ENCODE measurements at places on chromosomes 13 and 19.
A peak's percentile ranks its signal among the peaks of the same experiment; 100 is the strongest.

DNA sequence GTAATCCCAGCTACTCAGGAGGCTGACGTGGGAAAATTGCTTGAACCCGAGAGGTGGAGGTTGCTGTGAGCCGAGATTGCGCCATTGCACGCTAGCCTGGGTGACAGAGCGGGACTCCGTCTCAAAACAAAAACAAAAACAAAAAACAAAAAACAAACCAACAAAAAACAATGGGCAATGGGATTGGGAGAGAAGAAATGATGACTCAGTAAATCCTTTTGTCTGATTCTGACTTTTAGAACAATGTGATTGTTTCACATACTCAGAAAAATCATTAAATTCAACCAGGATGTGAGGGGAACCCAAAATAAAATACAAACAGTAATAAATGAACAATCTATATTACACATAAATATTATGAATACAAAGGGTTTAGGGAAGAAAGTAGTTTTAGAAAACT, 5.1 kb downstream of the ZNF565 start:
- no peak for DNase-seq

- no peak for DNase-seq
Measured at GRCh38 chr13:101655435-101655834, 203.0 kb downstream of the ITGBL1 start.

DNA sequence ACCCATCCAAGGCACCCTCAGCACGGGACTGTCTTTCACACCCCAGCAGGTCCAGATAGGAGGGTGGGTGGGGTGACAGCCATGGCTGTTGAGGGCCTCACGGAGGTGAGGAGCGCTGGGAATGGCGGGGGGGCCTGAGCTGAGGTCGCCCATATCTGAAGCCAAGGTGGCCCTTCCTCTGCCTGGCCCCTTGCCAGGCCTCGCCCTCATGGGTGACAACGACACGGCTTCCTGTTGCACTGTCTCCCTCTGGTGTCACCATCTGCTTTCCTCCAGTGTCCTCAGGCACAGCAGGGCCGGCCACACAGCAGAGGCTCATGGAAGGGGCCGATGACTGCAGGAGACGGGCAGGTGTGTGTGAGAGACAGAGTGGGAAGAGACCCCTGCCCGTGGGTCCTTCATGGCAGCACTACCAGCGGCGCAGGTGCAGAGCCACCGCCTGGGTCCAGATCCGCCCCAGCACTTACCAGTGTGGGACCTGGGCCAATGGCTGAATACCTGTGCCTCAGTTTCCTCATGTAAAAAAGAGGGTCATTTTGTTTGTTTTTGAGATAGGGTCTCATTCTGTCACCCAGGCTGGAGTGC, 8.1 kb upstream of the NKPD1 start:
- no peak for DNase-seq

DNA sequence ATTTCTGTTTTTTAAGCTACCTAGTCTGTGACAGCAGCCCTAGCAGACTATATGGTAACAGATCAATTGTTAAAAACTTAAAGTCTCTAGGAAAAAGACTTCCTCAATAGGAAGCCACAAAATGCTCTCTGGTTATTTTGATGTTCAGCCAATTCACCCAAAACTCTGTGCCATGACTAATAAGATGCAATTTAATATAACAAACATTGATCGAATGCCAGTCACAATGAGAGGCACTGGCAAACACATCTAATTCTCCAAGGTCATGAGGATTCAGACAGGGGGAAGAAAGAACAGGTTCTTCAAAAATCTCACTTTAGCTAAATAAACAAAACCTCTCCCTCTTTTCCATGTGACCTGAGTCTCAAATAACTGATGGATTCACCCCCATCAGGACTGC, 107.5 kb downstream of the SUCLA2 start:
- no peak for DNase-seq

DNA sequence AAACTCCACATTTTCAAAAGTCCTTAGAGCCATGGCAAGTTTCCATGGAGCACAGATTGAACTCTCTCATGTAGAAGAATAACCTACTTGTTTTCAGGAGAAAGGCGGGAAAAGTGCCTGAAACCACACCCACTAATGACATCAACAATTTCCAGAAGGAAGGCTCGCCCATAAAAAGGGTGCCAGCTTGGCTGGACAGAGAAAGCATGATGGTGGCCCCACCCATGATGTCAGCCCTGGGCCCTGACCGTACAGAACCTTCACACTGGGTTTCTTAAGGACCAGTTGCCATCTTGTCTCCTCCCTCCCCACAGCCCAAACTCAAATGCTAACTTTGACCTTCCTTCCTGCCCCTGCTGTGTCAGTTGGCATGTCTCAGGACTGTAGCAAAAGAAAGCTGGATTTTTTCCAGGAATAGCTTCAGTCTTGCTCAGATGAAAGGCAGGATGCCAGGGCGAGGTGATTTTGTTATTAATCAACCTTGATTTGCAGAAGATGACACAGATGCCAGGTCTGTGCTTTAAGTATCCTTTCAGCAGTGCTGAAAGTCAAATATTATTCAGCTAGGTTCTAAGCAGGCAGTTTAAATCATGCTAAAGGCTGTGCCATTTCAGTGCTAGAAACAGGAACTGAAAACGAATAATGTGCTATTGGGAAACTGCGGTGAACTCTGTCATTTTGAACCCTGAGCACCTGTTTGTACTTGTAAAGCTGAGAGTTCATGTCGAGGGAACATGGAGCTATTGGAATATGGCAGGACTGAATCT, 89.5 kb upstream of the RFC3 start:
- DNase-seq = no peak

- DNase-seq = no peak
Measured at GRCh38 chr19:15379999-15380647, 536 bp upstream of the AKAP8 start.

GRCh38 chr13:73274147-73274546, 215.3 kb downstream of the KLF5 start:
- no peak for DNase-seq

DNA sequence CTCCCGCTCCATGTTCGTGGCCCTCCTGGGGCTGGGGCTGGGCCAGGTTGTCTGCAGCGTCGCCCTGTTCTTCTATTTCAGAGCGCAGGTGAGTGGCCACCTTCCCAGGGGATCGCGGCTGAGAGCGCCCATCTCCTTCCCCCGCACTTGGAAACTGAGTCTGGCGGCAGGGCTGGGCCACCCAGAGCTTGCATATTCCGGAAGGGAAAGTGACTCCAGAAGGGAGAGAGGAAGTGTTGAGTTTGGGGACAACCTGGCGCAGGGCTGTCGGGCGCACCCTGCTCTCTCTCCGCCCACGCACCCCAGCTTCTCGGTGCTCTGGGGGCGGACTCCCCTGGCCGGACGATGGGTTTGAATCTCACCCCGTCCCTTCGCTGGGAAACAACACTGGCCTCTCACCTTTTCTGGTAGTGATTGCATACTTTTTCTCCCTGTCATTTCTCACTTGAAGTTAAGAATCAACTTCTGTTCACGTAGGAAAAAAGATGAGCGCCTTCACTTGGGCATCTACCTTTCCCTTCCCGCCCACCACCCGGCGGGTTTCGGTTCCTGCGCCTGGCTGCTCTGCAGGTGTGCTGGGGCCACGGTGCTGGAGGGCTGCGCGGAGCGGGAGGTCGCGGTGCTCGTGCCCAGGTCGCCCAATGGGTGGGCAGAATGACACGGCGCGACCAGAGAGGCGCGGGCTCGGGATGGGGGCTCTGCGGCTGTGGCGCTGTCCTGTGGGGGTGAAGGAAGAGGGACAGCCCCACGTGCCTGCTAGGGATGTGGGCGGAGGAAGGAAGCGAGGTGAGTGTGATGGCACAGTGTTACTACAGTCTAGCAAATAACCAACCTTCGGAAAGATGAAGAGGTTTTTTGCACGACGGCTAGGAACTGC, 721 bp downstream of the TNFSF11 start:
- no peak for DNase-seq

DNA sequence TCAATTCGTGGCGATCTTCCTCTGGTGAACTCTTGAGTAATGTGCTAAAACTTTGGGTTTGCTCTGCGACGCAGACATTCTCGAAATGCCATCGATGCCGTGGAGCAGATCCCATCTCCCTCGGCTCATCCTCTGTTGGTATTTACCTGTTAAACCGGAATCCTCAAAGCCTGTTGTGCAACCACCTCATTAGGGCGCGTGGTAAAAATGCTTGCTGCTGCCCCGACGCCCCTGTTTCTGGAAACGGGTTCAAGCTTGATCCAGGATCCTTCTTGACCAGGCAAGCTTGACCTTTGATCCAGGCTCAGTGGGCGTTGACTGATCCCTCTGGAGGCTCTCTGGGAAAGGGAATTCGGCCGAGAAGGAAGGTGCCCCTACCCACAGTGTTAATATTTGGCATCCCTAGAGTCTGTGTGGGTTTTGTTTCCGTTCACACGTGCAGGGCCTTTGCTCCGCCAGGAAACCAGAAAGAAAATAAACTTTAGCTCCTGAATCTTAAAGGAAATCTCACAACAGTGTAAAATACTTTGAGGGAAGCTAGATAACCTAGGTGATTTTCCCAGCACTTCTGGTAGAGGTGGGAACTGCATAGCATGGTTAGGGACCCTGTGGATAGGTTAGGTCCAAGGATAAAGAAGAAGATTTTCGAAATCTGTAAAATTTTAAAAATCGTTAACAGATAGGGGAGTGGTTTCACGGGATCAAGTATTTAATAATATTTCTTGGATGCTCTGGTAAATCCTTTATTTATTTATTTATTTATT, 1.1 kb downstream of the LSM14A start:
- DNase-seq = peak; percentile 49

GRCh38 chr19:3619631-3620012, 7.0 kb downstream of the CACTIN start:
- no peak for DNase-seq

- DNase-seq = no peak
Measured at GRCh38 chr19:50221087-50221486, 17.7 kb downstream of the MYH14 start.

GRCh38 chr19:18939922-18940768, 872 bp downstream of the HOMER3 start:
- DNase-seq = no peak

DNA sequence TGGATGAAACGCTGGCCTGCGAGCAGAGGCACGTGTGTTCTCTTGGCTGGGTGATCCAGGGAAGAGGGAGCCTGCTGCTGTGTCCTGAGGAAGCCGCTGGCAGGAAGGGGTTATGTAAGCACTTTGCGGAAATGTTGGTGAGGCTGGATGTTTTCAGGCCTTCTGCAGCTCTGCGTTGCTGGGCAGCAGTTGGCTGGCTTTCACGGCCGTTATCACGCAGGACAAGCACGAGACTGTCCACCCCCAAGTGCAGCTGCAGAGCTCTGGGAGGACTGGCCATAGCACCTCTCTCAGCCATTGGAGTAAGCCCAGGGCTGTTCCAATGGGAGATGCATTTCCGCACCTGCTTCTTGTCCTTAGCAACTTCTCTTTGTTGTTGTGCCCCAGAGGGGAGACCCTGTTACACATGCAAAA, 146.9 kb upstream of the SOX21 start:
- no peak for DNase-seq

DNA sequence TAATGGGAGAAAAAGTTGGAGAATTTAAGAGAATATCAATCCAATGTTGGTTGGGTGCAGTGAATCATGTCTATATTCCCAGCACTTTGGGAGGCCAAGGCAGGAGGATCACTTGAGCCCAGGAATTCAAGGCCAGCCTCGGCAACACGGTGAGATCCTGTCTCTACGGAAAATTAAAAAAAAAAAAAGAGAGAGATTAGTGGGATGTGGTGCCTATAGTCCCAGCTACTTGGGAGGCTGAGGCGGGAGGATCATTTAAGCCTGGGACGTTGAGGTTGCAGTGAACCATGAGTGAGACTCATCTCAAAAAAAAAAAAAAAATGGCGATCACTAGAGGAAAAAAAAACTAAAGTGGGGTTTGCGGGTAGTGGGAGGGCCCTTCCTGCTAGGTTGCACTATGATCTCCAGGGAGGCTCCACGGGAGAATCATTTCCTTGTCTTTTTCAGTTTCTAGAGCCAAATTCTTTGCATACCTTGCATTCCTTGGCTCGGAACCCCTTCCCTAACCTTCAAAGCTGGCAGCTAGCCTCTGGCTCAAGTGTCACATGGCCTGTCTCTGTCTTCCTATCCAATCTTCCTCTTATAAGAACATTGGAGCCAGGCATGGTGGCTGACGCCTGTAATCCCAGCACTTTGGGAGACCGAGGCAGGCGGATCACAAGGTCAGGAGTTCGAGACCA, 5.8 kb upstream of the ERCC2 start:
- DNase-seq = no peak

DNA sequence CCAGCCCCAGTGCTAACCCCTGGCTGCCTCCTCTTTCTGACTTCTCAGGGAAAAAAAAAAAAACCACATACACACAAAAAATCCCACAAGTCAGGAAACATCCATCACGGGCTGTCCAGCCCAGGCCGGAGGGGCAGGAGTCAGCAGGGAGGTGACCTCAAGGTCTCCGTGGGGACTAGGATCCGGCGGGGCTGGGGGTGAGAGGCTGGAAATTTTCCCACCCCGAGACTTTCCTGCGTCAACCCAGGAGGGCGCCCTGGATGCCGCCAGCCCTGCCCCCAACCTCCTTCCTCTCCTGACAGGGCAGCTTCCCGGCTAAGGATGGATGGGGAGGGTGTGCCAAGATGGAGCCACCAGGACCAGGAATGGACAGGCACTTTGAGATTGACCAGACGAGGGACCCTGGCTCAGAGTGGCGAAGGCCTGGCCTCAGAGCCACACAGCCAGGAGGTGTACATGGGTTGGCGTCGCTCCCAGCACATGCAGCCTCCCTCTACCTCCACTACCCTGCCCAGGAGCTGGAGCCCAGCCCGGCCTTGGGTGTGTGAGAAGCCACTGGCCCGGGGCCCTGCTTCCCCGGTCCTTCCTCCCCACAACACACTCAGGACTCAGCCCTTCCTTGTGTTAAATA, 33.3 kb downstream of the BLOC1S3 start:
- DNase-seq = no peak

DNA sequence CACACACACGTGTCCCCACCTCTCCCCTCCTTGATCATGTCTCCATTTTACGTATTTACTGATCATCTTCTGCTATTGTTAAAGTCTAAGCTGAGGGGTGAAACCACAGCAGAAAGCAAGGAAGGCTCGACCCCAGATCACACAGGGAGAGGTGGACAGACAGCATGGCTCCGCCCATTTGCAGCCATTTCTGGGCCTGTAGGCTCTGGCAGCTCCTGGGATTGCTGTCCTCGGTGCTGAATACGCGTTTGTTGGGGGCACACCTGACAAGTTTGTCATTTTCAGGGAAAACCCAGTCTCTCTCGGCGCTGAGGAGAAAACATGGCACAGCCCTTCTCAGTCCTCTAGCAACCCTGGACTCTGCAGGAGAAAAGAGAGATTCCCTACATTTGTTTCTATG, 8.0 kb downstream of the TMEM86B start:
- DNase-seq = no peak

DNA sequence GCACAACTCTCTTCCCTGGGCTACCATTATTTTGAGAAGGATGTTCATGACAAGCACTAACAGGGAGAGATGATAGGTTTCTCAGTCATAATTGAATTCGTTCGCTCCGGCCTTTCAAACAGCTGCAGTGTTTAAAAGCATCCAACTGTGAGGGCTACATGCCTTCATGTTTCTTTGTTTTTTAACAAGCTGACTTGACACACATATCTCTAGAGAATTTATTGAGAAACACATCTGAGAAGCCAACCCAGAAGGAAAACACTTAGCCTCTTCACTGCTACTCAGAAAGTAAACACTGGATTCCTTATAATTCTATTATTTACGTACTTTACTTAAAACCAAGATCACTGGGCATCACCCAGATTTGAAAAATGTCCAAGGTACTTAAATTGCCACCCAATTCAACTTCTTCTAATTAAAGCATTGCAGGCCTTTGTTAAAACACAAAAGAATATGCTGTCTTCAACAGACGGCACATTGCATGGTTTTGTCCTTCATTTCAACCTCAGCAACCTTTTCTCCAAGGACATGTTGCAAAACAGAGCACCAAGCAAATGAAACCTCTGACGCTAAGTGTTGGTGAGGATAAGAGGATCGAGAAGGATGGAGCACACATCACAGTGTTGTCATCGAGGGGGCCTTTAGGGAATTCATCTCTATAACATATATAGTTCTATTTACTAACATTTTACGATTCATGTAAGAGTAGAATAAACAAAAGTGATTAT, 75.8 kb downstream of the TBC1D4 start:
- no peak for DNase-seq

All from left renal cortex interstitium (tissue), 4 donors.